SK-MEL-5 (cell line): ENCODE measurements at places on chromosomes 7 and 10. TPM values are rescaled to one million over a fixed set of nuclear protein-coding genes. Genes with fewer than 3 reads are reported as not detected.

Gene UBTD1
- total RNA-seq, result 12.7 and 13.8 TPM in 2 replicates

Gene ASB10
- total RNA-seq, result not detected in 2 replicates

DNA sequence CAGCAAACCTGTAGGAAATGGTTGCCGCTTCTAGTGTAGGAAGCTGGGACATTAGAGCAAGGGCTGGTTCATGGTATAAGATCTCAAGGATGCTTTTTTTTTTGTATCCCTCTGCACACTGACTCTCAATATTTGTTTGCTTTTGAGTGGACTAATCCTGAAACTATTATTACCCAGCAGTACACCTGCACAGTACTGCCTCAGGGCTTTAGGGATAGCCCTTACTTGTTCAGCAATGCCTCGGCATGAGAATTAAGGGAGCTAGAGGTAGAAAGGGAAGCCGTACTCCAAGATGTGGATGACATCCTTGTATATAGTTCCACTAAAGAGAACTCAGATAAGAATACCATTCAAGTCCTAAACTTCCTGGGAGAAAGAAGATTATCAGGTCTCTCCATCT lies 70.5 kb downstream of the COPG2 start:
- DNase-seq, result no peak

DNA sequence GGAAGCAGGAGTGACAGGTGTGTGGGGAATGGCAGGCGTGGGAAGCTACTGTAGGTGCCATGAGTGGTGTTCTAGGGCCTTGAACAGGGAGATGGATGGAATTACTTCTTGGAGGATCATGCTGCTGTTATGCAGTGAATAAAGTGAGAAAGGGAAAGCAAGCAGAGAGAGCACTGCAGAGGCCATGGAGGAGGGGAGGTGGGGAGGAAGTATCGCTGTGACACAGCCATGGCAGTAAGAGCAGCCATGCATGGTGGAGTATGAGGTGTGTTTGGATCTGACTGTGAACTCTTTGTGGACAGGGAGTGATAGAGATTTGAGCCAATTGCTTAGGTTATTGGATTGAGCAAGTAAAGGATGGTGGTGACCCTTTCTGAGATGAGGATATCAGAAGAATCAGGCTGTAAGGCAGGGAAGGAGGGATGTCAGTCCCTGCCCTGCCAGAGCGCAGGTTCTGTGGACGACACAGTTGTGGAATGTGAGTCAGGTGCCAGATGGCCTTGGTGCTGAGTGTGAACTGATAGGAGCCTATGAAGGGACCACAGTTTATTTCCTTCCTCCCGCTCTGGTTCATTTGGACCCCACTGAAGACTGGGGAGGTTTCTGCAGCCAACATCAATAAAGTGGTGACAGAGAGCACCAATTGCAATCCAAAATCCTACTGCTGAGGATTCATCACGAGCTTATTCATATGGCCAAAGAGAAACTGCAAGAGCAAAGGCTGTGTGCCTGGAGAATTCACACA lies 105.5 kb upstream of the TMEM72 start:
- no peak for DNase-seq

- DNase-seq, result no peak
Observed at GRCh38 chr10:45023426-45023825, 22.7 kb downstream of the ZNF22 start.
